ENCODE measurements at places on chromosomes 1 and 21.

DNA sequence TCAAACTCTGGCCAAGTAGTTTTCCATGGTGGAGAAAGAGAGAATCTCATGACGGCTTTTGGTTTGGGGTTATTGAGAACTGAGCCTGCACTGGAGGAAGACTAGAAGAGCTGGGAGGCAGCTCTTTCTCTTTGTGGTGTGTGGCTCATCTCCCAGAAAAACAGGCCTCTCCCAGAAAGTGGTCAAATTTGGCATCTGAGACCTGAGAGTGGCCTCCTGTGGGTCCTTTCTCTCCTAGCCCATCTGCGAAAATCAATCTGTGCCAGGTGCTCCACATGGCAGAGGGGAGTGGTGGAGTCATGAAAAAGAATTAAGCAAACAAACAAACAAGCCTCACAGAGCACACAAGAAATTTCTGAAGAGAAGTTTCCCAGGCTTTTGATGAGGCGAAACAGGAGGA lies 305.0 kb downstream of the ST6GALNAC3 start:
- no peak overlapping the region for H3K27ac ChIP-seq
- H3K27me3 ChIP-seq = no peaks in the 10 kb centered on the region
- H3K4me1 ChIP-seq = no peaks in the 10 kb centered on the region
- H3K4me3 ChIP-seq = no peak overlapping the region
- DNase-seq = no peak
- H3K36me3 ChIP-seq = no peaks in the 10 kb centered on the region

DNA sequence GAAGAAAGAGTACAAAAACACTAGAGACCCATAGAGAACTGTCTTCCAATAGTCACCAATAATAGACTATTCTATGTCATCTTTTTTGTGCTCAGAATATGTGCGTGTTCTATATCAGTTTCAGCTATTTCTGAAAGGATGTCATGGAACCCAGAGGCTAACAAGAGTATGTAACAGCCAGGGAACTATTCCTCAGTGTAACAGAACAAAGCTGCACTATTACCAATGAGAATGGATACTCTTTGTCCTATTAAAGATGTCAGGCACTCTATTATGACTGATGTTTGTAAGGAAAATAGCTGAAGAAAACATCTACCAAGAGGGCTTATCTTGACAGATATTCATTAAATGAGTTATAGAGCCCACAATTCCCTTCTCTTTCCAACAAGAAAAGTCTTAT lies 8.6 kb upstream of the LRRC8C start:
- H3K36me3 ChIP-seq = no peaks in the 10 kb centered on the region
- no peak for DNase-seq
- H3K27me3 ChIP-seq = no peaks in the 10 kb centered on the region
- no peak overlapping the region for H3K4me3 ChIP-seq
- H3K27ac ChIP-seq = no peak overlapping the region

DNA sequence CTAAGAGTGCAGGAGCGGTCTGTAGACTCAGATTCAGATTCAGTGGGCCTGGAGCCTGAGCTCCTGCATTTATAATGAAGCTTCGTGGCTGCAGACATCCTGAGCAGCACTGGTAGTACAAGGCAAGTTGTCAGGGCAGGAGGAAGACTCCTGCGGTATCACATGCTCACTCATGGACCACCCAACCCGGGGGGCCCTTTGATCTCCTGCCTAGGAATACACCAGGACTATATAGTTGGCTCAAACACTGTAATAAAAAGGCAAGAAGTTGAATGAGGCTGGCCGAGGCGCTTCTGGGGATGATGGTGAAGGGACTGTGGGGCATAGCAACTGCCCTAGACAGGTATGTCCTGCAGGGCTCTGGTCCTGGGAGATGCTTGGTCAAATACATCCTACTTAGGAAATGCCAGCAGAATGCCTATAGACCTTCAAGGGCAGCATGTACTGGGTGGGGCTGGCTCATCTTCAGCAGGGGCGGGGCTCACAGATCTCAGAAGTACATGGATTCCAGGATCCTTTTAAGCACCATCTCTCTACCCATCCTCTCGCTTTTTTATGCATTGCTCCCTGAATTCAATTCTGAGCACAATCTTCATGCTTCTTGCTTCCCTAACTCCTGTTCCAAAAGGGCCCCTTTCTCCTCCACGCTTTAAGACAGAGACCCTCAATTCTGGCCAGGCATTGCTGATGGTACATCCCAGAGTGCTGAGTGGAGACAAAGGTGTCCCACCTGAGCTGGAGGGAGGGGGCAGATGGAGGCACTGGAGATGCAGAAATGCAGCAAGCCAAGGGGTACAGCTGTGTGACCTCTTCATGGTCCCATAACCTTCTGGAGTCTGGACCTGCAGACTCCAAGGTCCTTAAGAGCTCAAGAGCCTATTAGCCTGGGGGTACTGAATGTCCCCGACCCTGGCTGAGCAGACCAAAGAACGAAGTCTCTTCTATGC lies 2.1 kb upstream of the RAP1GAP start:
- H3K27ac ChIP-seq = no peak overlapping the region
- H3K4me3 ChIP-seq = no peak overlapping the region
- no peaks in the 10 kb centered on the region for H3K36me3 ChIP-seq
- no peak for DNase-seq

GRCh38 chr1:22789356-22789994 lies 78.8 kb downstream of the EPHB2 start:
- no peaks in the 10 kb centered on the region for H3K27me3 ChIP-seq
- no peak for DNase-seq
- no peaks in the 10 kb centered on the region for H3K36me3 ChIP-seq

DNA sequence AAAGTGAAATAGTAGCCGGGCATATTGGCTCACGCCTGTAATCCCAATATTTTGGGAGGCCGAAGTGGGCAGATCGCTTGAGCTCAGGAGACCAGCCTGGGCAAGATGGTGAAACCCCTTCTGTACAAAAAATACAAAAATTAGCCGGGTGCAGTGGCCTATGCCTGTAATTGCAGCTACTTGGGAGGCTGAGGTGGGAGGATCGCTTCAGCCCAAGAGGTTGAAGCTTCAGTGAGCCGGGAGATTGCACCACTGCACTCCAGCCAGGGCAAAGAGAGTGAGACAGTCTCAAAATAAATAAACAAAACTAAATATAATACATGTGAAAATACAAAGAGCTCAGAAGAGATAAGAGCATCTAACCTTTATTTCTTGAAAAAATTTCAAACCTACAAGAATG lies 2.3 kb upstream of the MSTO1 start:
- H3K4me3 ChIP-seq = no peak overlapping the region
- H3K4me1 ChIP-seq = no peaks in the 10 kb centered on the region
- no peaks in the 10 kb centered on the region for H3K27me3 ChIP-seq
- DNase-seq = no peak
- H3K27ac ChIP-seq = no peak overlapping the region

GRCh38 chr1:9340172-9340854 lies 47.6 kb downstream of the SPSB1 start:
- H3K27ac ChIP-seq = peak overlapping the region; percentile 69
- DNase-seq = no peak
- no peaks in the 10 kb centered on the region for H3K27me3 ChIP-seq
- peaks cover 4% of the 10 kb centered on the region for H3K36me3 ChIP-seq
- peaks cover 30% of the 10 kb centered on the region for H3K4me1 ChIP-seq

DNA sequence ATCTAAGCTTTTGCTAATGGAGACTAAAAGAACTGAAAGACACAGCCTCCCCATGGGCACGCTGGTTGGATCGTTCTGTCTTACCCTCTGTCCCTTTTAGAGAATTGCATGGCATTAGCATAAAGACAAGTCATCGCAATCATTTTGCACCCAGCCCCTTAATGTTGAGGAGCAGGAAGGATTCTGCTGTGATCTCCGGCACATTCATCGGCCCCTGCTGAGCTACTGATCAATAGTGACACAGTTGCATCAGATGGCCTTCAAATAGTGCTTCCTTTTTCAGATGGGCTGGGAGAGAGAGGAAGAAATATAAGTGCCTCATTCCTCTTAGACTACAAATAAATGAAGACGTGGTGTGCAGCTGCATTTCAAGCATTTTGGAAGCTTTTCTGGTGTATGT lies 75.4 kb downstream of the NOS1AP start:
- no peak overlapping the region for H3K27ac ChIP-seq
- H3K27me3 ChIP-seq = no peaks in the 10 kb centered on the region
- H3K4me1 ChIP-seq = no peaks in the 10 kb centered on the region
- DNase-seq = no peak

DNA sequence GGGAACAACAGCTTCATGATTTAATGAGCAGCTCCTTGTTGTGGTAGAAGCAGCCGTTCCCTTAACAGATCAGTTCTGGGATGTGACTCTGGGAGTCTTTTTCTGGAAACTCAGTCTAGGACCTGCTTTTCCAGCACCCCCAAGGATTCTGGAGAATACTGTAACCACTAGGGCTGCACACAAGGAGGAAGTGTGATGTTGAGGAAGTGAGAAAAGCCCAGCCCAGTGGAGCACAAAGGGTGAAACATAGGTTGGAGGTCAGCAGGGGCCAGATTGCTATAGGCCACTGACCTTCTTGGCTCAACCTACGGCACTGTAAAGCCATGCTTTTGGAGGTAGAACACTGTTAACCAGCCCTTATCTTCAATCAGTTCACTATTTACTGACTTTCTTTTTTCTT lies 10.1 kb upstream of the PLA2G5 start:
- no peaks in the 10 kb centered on the region for H3K27me3 ChIP-seq
- no peak overlapping the region for H3K4me3 ChIP-seq
- no peak for DNase-seq
- H3K27ac ChIP-seq = no peak overlapping the region
- no peaks in the 10 kb centered on the region for H3K36me3 ChIP-seq

- no peak overlapping the region for H3K27ac ChIP-seq
- H3K36me3 ChIP-seq = no peaks in the 10 kb centered on the region
- no peaks in the 10 kb centered on the region for H3K4me1 ChIP-seq
Measured at GRCh38 chr21:33123374-33124123, 53.6 kb downstream of the OLIG1 start.

DNA sequence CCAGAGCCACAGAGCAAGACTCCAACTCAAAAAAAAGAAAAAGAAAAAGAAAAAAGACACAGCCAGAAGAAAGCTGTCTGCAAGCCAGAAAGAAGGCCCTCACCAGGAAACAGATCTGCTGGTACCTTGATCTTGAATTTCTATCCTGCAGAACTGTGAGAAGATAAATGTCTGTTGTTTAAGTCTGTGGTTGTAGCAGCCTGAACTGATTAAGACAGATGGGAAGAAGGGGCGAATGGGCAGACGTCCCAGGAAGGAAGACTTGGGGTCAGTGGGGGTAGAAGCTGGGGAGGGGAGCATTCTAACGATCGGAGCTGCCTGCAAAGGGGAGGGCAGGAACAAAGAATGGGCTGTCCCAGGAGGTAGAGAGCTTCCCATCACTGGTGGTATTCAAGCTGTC lies 6.3 kb downstream of the SLC2A7 start:
- no peak for DNase-seq
- no peaks in the 10 kb centered on the region for H3K4me1 ChIP-seq
- no peaks in the 10 kb centered on the region for H3K36me3 ChIP-seq
- H3K4me3 ChIP-seq = no peak overlapping the region
- no peaks in the 10 kb centered on the region for H3K27me3 ChIP-seq

GRCh38 chr1:241569848-241570247 lies 37.7 kb downstream of the KMO start:
- H3K36me3 ChIP-seq = no peaks in the 10 kb centered on the region
- no peaks in the 10 kb centered on the region for H3K27me3 ChIP-seq
- no peak overlapping the region for H3K27ac ChIP-seq

DNA sequence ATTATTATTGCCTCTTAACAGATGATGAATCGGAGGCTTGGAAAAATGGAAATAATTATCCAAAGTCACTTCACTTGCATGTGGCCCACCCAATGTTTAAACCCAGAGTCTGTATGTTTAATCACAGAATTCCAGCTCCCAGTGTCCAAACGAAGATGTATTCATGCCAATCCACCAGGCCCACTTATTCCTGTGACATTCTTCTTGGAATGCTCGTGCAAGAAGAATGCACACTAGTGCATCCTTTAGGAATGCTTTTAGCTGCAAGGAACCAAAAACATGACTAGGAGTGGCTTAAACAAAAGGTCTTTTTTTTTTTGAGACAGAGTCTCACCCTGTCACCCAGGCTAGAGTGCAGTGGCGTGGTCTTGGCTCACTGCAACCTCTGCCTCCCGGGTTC lies 8.9 kb upstream of the OPRD1 start:
- DNase-seq = no peak
- H3K27ac ChIP-seq = no peak overlapping the region
- H3K27me3 ChIP-seq = no peaks in the 10 kb centered on the region
- no peak overlapping the region for H3K4me3 ChIP-seq
- no peaks in the 10 kb centered on the region for H3K36me3 ChIP-seq

- no peak overlapping the region for H3K4me3 ChIP-seq
- no peaks in the 10 kb centered on the region for H3K4me1 ChIP-seq
- DNase-seq = no peak
Measured at GRCh38 chr1:174074757-174075156, 52.6 kb upstream of the RC3H1 start.

DNA sequence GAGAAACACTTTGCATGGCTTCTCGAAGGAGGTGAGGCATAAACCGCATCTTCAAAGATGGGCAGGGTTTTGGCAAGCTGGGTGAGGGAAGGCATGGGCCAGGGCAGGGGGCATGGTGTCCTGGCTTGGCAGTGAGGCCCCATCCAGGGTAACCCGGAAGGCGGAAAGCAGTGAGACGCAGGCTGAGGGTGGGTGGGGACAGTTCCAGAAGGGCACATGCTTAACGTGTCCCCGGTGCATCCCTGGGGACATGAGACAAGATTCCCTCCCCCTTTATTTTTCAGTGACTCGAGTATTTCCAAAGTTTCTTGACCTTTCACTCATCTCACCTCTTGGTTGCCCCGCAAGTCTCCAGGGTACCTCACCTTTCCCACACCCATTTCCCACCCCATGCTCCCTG lies 122.8 kb upstream of the SLC25A33 start:
- no peak for DNase-seq
- H3K27me3 ChIP-seq = no peaks in the 10 kb centered on the region
- H3K4me1 ChIP-seq = peaks cover 35% of the 10 kb centered on the region
- H3K27ac ChIP-seq = no peak overlapping the region
- H3K36me3 ChIP-seq = no peaks in the 10 kb centered on the region
- H3K4me3 ChIP-seq = no peak overlapping the region

DNA sequence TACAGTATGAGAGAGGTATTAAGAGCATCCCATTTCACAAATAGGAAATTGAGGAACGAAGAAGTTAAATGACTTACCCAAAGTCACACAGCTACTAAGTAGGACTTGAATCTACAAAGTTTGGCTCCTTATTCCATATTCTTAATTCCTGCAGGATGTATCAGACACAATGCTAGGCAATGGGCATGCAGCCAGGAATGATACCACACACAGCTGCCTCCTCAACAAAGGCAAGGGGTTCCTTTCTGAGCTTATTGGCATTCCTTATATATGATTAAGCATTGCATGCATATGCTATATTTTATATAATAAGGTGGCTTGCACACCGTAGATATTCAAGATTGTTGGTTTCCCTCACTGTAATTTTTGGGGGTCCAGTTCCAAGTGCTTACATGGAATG lies 34.2 kb upstream of the JUN start:
- H3K36me3 ChIP-seq = no peaks in the 10 kb centered on the region
- no peak overlapping the region for H3K4me3 ChIP-seq
- no peak for DNase-seq
- H3K4me1 ChIP-seq = peaks cover 5% of the 10 kb centered on the region

- no peaks in the 10 kb centered on the region for H3K27me3 ChIP-seq
- H3K4me3 ChIP-seq = no peak overlapping the region
- H3K36me3 ChIP-seq = no peaks in the 10 kb centered on the region
- no peaks in the 10 kb centered on the region for H3K4me1 ChIP-seq
- DNase-seq = no peak
Measured at GRCh38 chr21:42296501-42296900, 18.7 kb downstream of the TFF3 start.
